MV-4-11 (cell line): ENCODE measurements at places on chromosomes 12 and 14.

GRCh38 chr12:38053655-38054464, 262.7 kb upstream of the ALG10B start:
- no peak for DNase-seq

DNA sequence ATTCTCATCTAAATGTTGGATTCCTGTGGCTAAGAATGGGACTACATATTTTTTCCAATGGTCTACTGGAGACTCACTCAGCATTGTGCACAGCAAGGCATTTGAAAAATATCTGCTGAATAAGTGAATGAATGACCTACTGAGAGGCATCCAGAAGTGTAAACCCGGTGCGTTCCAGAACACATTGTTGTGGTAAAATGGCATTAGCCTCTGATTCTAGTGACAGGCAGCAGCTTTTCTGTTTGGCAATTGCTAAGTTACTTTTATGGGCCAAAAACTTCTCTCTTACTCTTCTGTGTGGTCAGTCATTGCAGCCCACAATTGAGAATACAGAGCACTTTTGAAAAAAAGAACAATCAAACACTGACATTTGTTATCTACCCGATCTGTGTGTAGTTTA, 36.5 kb downstream of the WIF1 start:
- no peak for DNase-seq

GRCh38 chr12:96136161-96136560, 58.0 kb upstream of the ELK3 start:
- no peak for DNase-seq

DNA sequence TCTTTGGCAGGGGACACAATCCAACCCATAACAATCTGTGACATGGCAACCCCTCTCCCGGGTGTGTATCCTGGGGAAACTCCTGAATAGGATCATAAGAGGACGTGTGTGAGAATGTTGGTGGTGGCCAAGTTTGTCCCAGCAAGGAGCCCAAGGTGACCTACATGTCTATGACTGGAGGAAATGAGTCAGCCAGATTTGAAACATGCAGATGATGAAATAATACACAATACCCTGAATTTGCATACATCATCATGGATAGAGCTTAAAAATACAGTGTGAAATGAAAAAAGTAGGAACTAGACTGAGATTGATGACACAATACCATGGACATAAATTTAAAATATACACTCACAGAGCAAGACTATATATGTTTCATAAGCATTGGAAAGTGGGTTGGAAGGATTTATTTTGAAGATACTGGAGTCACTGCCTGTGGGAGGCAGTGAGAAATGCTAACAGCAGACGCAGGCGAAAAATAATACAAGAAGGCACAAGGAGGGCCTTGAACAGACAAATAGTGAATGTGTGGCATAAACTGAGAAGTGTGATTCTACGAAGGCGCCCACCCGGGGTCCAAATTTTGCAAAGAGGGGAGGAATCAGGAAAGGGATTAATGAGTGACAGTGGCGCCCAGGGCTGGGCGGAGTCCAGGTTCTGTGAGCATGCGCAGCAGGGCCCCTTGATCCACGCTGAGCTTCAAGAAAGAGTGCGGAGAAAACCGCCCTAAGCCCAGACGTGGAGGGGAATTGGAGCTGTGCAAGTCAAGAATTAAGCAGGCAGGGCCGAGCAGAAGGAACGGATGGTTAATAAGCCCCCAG, 7.0 kb upstream of the MAP1LC3B2 start:
- DNase-seq = peak; percentile 96

GRCh38 chr12:65949971-65950370, 125.7 kb downstream of the HMGA2 start:
- DNase-seq = no peak

DNA sequence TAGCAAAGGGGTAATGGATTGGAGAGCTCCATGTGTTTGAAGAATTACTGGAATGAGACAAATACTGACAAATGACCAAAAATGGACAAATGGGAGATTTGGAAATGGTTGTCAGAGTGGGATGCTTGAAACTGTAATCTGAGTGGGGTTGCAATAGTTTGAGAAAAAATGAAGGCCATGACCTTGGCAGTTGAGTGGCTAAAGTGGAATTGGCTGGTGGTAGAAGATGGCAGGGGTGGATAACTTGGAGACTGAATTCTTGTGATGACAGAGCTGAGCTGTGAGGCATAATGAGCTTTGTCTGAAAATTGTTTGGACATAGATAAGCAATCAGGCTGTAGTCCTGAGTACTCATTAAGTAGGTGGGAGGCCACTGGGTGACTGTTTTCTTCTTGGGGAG, 222.5 kb upstream of the PRICKLE1 start:
- no peak for DNase-seq

DNA sequence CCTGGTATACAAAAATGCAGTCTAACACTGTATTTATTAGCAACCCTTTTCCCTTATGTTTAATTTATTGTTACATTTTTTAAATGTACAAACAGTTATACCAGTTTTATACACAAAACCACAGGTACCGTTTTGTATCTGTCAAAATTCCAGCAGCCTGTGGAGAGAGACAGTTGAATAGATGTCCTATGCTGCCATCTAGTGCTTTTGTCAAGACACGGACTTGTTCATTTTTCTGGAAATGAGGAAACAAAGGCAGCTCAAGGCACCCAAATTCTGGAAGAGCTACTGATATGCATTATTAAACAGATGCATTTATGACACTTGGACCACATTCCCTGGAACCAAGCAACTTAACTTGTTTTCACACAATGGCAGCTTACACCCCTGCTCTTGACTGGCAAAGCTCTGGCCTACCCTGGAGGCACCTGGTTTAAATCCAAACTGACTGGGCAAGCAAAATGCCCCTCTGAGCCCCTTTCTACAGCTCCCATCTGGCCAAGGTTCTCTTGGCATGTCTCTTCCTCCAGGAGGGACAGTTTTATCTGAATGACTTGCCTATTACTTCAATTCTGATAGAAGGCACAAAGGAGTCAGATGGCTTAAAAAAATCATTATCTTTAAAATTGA, 286.9 kb upstream of the PRKD1 start:
- DNase-seq = peak; percentile 31

DNA sequence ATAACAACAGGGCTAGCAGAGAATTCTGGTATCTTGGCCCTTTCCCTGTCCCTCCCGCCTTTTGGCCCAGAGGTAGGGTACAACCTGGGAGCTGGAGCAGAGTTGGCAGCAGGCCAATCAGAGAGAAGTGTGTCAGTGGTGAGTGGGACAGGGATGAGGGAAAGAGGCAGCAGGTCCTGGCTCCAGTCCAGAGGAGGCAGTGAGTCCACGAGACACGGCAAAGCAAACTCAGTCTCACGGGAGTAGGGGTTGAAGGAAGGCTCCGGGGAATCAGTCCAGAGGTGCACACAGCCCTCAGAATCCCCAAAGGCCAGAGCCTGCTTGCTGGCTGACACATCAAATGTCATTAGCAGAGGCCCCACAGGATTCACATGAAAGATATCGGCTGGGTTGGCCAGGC, 7.3 kb downstream of the PAN2 start:
- no peak for DNase-seq

DNA sequence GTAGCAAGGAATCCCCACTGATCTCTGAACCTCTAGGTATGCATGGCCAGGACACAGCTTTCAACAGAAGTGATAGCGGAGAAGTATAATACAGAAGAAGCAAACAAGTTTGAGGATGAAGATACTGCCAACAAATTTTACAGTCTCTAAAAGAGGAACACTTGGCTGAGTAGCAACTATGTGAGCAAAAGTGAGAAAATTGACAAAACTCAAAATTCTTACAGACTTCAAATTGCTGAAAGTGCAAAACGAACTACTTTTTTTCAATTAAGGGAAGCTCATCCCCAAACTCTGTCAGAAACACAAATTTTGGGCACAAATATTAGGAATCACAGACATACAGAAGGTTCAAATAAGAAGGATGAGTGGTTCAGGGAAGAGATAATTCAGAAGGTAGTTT, 1324.6 kb downstream of the LRFN5 start:
- no peak for DNase-seq

DNA sequence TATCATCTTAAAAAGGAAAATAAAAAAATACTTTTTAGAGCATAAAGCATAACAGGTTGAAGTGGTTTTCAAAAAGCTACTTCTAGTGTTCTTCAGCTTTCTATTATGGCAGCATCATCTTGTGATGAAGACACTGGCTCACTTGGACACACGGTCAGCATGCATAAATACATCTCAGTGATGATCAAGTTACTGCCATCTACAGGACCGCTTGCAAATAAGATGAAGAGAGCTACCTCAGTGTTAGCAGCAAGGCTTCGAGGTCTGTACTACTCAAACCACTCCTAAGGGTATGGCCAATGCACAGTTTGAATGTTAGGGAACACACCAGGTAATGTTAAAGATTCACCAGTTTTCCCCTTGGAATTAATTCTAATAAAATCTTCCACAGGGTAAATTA, 58.8 kb downstream of the GALC start:
- no peak for DNase-seq

- no peak for DNase-seq
Observed at GRCh38 chr14:78445275-78445674, 275.1 kb downstream of the NRXN3 start.

DNA sequence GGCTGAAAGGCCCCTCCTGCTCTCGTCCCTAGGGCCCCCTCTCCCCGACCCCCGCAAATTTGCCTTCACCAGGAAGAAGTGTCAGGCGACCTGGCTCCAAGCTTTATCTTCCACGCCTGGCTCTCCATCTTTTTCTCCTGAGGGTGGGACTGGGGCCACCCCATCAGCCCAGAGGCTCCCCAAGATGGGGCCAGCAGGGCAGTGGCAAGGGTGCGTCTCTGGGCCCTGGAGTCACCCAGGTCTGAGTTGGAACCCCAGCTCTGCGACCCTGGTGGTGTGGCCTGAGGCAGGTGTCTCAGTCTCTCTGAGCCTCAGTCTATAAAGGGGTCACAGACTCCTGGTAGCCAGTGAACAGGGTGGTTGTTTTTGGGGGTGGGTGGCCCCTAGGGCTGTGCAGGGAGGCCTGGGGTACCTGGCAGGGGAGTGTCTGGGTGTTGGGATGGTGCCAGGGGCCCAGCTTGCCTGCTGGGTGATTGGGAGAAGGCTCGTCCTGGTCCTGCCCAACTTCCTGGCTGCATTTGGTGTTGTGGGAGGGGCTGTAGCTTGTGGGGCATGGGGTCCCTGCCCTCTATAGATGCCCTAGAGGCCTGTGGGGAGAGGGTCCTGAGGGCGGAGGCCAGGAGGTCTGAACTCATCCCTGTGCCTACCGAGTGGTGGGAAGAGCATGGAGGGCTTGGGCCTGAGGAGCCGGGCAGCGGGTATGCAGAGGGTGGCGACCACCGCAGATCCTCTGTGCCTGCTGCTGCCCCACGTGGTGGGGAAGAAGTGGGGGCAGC, 7.6 kb downstream of the KIF26A start:
- no peak for DNase-seq

GRCh38 chr12:27300226-27300625, 32.4 kb upstream of the BMAL2 start:
- no peak for DNase-seq

DNA sequence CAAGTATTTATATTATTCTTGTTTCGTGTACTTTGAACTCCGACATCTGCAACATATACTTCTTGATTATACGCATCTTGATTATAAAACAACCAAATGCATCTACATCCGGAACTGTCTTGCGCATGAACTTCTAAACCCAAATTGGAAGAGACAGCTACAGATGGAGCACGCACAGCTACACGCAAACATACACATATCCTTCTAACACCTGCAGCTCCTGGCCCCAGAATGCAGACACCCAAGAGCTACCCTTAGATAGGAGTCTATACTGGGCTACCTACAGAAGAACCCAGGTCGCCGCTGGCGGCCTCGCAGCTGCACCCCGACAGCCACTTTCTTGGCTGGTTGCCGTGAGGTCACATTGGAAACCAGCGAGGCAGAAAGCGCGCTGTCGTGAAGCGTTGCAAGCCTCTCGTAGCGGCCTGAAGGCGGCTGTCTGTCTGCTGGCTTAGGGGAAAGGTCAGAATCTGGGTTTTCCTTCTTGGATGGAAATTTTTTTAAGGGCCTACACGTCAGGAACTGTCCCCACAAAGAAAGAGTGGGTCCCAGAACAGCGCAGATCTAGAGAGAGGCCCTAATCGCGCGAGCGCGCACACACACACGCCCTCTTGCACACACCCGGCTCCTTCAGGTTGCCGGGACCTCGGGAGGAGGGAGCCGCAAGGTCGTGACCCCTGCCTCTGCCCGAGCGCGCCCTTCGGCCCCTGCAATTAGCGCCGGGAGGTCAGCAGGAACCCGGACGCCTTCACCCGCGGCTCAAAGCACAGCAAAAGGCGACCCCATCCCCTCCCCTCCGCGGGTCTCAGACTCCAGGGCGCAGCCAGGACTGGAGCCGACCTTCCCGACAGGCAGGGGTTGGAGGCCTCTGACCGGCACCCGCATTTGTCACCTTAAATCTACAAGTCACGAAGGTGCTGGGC, 17.0 kb downstream of the TBX3 start:
- no peak for DNase-seq

- no peak for DNase-seq
Observed at GRCh38 chr14:74425525-74426201, 347 bp downstream of the SYNDIG1L start.

DNA sequence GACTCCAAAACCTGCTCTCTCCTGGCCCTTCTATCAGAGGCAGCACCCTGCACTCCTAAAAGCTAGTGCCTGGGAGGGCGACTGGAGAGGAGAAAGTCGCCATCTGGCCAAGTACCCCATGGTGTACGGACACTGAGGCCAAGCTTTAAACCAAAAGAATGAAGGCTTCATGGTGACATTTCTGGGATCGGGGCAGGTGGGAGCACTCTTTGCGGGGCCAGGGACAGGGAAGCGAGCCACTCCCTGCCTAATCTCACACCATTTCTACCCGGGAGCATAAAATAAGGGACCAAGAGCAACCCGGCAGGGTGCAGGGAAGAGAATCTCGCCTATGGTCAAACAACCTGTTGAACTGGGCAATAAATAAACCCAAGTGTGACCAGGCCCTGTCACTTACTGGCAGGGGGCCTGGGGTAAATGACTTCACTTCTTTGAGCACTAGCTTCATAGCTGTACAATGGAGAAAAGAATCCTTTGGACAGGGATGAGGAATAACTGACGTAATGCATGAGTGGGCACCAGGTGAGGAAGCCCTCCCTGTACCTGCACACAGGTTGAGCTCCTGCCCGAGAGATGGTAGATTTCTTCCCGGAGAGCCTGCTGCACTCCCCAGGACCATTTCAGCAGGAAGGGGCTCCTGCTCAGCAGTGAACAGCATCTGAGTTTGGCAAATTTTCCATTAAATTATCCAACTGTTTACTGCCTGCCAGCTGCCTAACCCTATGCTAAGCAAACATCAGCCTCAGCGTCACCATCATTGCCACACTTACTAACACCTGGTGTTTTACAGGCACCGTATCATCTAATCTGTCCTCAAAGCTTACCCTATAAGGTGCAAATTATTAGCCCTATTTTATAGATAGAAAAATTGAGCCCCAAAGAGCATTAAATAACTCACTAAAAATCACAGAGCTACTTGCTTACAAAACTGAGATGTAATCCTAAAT, 2.0 kb downstream of the SERPINA1 start:
- no peak for DNase-seq

DNA sequence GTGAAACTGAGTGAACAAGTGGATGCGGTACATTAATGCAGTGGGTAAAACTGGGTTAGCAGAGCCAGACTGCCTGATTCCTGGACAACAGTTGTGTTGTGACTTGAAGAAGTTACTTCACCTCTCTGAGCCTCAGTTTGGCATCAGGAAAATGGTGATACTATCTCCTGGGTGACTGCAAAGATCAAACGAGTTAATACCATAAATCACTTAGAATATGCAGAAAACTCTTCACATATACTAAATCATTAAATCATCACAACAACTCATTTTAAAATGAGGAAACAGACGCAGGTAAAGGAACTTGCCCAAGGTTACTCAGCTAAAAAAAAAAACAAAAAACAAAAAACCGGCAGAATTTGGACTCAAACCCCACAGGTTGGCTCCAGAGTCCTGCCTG, 811 bp downstream of the MTERF2 start:
- DNase-seq = no peak

- no peak for DNase-seq
Observed at GRCh38 chr14:90263748-90264449, 7.5 kb downstream of the PSMC1 start.
